ENCODE measurements at places on chromosomes 2 and 18. TPM values are rescaled to one million over a fixed set of nuclear protein-coding genes. Genes with fewer than 3 reads are reported as not detected.

LOXL3 gene
- 7.3 TPM for polyA plus RNA-seq

ANTXR1 gene
- 13.4 TPM for polyA plus RNA-seq

MGAT4A gene
- polyA plus RNA-seq: 16.1 TPM

RTP5 gene
- 0.13 TPM for polyA plus RNA-seq

RGPD3 gene
- 0.14 TPM for polyA plus RNA-seq

CHST10 gene
- polyA plus RNA-seq: 5.5 TPM

PLGLB2 gene
- 0.62 TPM for polyA plus RNA-seq

CCDC121 gene
- polyA plus RNA-seq: 1.8 TPM

WDR43 gene
- 8.2 TPM for polyA plus RNA-seq

CYRIA gene
- 4.3 TPM for polyA plus RNA-seq

CPO gene
- 0.14 TPM for polyA plus RNA-seq
